ENCODE measurements at places on chromosomes 7 and 10.

GRCh38 chr10:29279779-29280487 is 8.9 kb upstream of the LYZL1 start:
- DNase-seq: no peak

GRCh38 chr10:70478191-70479164 is at the start of gene PALD1:
PALD1 (plus strand) TSS chr10:70478767; CDS start chr10:70525952, 47,185 bp downstream.
- peak; percentile 73 for DNase-seq

DNA sequence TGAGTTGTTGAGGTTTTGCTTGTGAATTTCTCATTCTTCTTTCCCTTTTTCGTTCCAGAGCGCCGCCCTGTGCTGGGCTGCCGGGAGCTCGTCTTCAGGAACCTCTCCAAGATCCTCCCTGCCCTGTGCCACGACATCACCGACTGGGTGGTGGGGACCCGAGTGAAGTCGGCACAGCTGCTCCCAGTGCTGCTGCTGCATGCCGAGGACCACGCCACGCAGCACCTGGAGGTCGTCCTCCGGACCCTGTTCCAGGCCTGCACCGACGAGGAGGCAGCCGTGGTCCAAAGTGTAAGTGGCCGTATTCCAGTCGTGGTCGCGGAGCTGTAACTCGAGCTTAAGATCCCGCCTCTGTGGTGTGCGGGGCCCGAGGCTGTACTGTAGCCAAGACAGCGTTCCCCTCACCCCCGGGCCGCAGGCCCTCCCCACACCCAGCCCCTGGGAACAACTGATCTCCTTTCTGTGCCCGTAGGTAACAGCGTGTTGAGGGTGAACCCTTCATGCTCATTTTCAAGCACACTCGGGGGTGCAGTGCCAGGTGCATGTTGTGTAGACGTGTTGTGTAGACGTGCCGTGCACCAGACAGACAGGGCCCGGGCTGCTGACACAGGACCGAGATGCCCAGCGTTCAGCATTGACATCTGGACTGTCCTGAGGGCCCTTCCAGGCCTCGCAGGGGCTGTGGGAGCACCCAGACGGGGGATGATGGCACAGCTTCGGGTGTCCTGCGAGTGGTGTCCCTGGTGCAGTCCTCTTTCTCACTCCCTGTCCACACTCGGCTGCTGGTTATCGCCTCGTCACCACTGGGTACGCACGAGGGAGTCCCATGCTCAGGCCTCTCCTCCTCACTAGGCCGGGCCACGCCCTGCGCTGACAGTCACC is 27.7 kb upstream of the PRKAR1B start:
- no peak for DNase-seq

GRCh38 chr7:131188367-131189339 is 139.0 kb upstream of the MKLN1 start:
- DNase-seq: peak; percentile 20

DNA sequence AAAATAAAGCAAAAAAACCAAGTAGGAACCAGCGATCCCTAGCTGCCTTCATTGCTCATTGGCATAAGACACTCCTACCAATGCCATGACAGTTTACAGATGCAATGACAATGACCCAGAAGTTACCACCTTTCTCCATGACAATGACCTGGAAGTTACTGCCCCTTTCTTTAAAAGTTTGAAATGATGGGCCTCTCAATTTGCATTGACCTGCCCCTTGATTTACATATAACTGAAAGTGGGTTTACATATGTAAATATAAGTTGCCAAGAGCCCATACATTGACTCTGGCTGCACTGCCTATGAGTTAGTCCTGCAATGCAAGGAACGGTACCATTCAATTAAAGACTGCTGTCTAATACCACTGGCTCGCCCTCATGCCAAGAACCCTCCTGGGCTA is 240.7 kb upstream of the LRRN3 start:
- no peak for DNase-seq

GRCh38 chr7:139771001-139771956 is 6.5 kb downstream of the HIPK2 start:
- no peak for DNase-seq

- DNase-seq: no peak
Measured at GRCh38 chr7:98399890-98400541, 874 bp downstream of the BAIAP2L1 start.

DNA sequence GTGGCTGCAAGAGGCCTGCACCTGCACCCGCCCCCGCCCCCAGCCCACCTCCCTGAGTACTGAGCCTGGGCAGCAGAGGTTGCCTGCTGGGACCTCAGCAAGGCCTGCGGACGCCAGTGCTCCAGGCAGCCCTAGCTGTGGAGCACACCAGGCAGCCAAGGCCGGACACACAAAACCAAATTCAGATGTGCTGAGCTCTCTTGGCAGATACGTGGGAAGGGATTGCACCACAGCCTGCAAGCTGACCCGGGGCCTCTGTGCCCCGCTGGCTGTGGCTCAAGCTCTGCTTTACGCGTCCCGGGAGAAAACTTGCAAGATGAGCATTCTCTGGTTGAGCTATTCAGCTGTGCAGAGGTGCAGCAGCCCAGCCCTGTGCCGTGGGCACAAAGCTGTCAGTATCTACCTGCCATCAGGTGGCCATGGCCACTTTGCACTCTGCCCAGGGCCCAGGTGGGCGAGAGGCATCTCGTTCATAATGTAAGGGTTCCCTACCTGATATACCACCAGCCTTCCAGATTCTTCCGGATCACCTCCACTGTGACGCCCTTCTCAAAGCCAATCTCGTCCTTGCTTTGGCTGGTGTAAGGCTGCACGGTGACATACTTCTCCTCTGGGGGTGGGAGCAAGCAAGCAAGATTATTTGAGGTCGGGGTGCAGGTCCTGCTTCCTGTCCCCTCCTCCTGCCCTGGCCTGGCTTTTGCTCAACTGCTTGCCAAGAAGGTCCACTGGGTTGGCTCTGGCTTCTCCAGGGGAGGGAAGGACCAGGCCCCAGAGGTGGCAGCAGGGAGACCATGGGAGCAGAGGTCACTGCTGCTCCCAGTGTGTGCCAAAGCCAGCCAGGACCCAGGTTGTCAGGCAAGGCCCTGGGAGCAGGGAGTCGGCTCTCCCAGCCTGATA is 123.4 kb downstream of the NEURL1 start:
- no peak for DNase-seq

DNA sequence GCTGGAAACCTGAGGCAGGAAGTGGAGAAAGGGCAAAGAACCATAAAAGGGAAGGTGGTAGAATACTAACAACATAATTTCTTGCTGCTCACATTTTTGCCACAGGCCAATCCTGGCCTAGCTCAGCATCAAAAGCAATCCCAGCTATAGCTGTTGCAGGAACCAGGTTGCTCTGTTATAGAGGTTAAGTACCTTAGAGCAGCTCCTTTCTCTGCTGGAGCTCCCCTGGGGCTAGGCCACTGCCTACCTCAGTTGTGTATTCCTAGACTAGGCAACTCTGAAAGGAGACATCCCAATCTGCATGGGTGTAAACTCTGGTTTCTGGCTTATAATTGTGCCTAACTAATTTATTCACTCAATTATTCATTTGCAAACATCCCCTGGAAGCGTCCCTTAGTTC is 108.4 kb downstream of the ZNF365 start:
- DNase-seq: no peak

GRCh38 chr10:48404646-48405045 is 98.2 kb downstream of the MAPK8 start:
- DNase-seq: no peak

GRCh38 chr7:118312966-118313365 is 88.5 kb downstream of the ANKRD7 start:
- DNase-seq: no peak

DNA sequence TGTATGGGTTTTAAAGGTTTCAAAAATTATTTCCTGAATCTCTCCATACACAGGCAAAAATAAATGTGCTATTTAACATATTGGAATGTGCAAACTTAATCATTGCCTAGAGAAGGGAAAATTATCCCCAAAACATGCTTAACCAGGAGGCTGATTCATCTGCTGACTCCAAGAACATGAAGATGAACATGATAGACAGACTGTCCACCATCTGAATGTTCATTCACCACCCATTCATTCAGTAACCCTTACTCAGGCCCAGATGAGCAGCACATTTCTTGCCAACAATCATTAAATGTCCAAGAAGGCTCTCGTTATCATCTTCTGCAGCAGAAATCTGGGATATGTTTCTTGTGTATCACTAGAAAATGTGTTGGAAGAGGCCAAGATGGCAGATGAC is 110.6 kb downstream of the PPP1R9A start:
- DNase-seq: no peak

GRCh38 chr10:100731407-100732240 is 13.8 kb upstream of the PAX2 start:
- no peak for DNase-seq

DNA sequence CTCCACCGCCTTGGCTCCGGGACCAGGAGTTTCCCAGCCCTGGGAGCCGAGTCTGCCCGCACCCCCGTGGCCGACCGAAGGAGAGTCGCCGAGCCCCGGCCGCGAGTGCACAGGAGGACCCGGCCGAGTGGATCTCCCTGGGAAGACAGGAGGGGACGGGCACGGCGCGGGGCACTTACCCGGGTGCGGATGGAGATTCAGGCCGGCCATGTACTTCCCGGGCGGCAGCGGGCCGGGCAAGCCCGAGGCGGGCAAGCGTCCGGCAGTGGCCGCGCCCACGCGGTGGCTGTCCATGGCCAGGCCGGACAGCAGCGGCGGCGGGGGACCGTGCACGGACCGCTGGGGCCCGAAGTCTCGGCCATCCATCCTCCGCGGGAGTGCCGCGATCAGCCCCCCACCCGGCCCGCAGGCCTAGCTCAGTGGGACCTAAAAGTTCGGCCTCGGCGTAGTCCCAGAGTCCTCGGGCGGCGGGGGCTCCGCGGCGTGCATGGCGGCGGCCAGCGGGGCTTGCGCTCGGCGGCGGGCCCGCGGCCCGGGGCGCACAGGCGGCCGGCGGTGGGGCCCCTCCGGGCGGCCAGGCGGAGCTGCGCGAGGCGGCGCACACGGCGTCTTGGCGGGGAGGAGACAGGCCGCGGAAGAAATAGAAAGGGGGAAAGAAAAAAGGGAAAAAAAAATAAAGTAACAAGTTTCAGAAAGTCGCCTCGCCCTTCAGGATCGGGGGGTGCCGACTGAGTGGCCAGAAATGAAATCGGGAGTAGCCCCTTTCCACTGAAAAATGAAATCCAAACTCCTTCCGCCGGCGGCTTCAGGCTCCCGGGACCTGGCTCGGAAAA is 2.5 kb downstream of the TNRC18 start:
- DNase-seq: no peak

GRCh38 chr10:75427951-75428350 is 3.5 kb upstream of the LRMDA start:
- no peak for DNase-seq

- DNase-seq: no peak
Measured at GRCh38 chr7:91446819-91447218, 182.6 kb downstream of the FZD1 start.

- no peak for DNase-seq
Measured at GRCh38 chr10:102327002-102327401, 68.5 kb upstream of the NFKB2 start.

- DNase-seq: no peak
Measured at GRCh38 chr10:123965973-123966895, 74.6 kb upstream of the CPXM2 start.

DNA sequence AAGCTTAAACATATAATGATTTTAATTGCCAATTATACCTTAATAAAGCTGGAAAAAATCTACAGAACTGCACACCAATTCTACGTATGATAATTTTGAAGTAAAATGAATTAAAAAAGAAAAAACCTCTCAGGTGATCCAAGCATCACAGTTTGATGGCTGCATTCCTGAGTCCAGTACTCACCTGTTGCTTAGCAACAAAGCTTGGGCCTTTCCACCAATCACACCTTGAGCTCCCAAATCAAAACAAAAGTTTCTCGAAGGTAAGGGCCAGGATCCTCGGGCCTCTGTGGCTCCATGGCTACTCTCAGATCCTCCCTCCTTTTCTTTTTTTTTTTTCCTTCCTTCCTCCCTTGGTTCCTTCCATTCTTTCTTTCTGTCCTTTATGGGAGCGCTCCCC is 137.2 kb upstream of the PCBD1 start:
- no peak for DNase-seq

- DNase-seq: no peak
Measured at GRCh38 chr7:37441816-37442215, 6.8 kb downstream of the ELMO1 start.

DNA sequence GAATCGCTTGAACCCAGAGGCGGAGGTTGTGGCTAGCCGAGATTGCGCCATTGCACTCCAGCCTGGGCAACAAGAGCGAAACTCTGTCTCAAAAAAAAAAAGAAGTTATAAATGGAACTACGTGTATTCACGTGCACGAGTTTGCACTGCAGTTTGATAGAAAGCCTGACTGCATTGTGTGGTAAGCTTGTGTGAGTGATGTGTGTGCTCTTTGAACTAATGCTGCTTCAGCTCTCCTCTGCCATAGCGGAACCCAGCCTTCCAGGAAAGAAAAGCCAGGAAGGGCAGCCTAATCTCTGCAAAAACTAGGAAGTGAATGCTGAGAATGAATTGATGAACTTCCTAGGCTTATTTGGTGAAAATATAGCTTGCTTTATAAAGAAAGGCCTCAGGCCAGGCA is 15.6 kb upstream of the MKRN1 start:
- DNase-seq: no peak

Data from MM.1S (cell line).